ENCODE measurements at places on chromosomes 7 and 10.

- no peak for DNase-seq
Measured at GRCh38 chr7:139776486-139777132, 1.2 kb downstream of the HIPK2 start.

DNA sequence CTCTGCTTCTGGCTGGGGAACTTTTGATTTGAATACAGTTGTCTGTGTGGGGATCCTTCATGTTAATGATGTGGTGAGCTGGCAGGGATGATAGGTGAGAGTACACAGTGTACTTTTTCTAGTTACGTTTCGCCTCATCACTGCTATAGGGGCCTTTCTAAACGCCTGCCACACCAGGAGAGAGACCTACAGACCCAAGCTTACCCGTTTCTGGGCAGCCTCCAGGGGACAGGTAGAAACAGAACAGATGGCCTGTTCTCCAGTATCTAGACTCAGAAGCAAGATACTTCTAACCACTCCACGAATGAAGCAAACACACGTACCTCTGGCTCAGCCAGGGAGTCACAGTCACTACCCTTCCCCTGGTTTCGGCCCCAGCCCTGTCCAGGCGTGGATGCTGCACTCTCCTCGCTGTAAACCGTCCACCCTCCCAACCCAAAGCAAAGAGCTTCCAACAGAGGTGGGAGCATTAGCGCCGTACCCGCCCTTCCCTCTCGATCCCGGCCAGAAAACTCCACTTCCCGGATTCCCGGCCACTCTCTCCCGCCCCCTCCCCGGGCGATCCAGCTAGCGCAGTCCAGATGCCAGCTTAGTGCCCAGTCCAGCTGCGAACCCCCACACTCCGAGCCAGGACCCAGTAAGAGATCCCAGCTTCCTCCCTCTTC lies 1.2 kb downstream of the CCDC6 start:
- DNase-seq, result no peak

DNA sequence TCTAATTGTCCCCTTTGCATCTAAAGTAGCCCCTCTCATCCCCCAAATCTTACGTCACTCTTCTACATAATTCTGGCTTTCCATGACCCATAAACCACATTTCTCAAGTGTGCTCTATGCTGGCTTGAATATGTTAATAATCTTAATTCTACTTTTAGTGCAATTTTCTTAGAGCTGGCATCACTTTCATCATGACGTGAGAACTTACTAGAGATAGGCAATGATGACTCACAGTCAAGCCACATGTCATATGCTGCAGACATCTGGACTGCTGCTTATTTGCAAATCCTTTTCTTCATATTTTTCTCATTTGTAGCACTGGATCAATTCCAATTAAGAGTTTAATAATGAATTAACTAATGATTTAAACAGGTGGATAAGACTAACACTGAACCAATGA lies 260.7 kb upstream of the PRKCQ start:
- DNase-seq, result no peak

DNA sequence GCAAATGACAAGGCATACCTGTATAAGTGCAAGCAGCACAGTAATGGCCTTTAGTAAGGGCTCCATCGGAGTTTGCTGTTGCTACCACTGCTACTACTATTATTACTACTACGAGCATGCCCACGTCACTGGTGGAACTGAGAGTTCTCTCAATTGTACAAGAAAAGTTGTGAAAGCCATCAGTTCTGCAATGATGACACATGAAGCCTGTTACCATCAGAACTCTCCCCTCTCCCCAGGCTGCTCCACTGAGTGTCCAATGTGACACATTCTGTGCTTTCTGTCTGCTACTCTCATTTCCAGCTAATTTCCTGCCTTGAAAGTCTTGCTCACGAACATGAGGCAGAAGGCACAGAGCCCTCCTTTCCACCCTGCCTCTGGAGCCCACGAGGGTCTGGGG lies 263.2 kb upstream of the MGMT start:
- DNase-seq, result no peak

DNA sequence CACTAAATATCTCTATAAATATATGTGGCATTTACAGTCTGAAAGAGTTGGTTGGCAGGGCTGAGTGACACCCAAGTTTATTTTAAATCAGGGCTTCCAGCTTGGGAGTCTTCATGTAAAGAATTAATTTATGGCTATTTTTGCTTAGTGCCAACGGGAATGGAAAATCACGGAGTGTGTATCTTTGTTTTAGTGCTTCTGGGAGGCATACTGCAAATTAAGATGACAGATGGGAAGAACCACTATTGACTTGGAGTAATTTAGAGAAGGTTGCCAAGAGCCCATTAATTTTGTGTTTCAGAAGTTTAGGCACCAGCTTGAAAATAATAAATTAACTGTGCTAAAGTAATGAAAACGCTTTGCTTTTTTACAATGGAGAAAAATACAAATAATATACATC lies 135.2 kb downstream of the GPR37 start:
- no peak for DNase-seq

- no peak for DNase-seq
Measured at GRCh38 chr7:142422621-142423020, 164.8 kb upstream of the PRSS58 start.

DNA sequence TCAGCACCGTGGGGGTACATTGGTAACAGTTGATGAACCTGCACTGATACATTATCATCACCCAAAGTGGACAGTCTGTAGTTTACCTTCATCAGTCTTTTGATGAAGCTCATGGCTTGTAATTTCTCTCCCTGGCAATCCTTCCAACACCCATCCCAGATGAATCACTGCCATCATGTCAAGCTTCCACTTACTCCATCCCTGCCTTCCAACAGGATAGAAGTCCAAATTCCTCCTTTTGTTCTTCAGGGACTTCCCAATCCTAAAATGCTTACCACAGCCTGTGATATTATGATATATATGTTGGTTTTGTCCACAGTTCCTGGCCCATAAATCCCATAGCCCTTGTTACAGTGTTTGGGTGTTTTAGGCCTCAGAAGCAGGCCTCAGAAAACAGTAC lies 16.1 kb downstream of the SNX10 start:
- DNase-seq, result no peak

GRCh38 chr10:17779784-17780183 lies 27.8 kb downstream of the TMEM236 start:
- DNase-seq, result no peak

DNA sequence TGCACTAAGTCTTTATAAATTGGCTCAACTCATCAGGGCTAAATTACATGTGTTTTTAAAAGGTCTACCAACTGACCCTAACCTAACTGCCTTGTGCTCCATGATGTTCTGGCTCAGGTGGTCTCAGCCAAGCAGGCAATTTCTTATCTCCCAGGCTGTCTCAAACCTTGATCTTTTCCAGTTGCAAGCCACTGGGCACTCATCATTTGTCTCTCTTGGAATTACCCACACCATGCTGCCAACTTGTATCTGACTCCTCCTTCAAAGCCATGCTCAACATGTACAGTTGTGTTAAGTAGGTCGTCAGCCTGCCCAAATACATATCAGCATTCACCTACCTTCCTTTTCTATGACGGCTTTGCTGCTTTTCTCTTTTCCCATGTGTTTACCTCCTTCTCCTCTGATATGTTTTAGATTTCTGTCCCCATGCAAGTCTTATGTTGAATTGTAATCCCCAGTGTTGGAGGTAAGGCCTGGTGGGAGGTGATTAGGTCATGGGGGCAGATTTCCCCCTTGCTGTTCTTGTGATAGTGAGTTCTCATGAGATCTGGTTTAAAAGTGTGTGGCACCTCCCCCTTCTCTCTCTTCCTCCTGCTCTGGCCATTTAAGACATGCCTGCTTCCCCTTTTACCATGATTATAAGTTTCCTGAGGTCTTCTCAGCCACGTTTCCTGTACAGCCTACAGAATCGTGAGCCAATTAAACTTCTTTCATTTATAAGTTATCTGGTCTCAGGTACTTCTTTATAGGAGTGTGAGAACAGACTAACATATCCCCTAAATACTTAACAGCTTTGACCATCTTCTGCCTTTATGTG lies 130.0 kb downstream of the ELAPOR2 start:
- no peak for DNase-seq

DNA sequence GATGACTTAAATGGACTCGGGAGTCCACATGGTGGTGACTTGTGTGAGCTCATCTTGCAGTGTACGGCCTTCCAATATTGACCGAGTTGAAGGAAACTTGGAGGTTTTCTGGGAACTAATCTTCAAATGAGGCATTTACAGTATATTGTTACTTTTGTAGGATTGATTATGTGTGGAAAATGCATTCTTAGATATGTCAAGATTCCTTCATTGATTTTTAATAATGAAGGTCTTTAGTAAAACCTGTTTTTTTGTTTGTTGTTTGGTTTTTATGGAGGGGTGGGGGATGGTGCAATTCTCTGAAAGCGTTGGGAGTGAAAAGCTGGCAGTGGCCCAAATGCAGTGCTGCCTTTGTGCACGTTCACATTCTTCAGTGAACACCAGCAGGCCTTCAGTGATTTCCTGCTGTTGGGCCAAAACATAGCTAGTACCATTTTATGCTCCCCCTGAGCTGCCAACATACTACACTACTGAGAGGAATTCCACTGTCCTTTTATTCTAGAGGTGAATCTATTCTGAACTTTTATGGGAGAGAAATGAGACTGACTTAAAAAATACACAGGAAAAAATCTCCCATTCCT lies 50.4 kb downstream of the CCNY start:
- no peak for DNase-seq

Measured in dorsolateral prefrontal cortex (tissue), 122 donors.